ENCODE measurements at places on chromosomes 7 and 10.

GRCh38 chr10:68284062-68285001 lies 47.5 kb upstream of the HNRNPH3 start:
- no peak for DNase-seq

GRCh38 chr7:27897001-27897400 lies 157.0 kb downstream of the TAX1BP1 start:
- no peak for DNase-seq

DNA sequence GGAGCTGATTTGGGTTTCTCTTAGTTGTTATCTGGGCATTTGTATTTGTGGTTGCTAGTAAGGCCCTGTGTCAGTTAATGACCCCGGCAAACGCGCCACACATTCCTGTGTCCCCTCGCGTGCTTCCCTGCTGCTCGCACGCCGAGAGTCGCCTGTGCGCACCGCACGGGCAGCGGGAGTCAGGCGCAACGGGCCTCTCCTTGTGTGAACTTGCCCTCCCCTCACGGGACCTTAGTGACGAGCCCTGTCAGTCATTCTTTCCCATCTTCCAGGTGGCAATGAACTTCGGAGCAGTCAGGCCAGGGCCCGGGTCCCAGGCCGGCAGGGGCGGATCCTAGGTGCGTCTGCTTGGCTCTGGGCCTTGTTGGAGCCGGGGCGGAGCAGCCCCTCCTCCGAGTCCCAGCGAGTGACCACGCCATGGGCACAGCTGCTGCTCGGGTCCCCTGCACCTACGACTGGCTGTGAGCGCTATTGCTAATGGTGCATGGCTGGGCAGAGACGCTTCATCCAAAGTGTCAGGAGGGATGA lies 12.4 kb upstream of the PRKAR1B start:
- no peak for DNase-seq

DNA sequence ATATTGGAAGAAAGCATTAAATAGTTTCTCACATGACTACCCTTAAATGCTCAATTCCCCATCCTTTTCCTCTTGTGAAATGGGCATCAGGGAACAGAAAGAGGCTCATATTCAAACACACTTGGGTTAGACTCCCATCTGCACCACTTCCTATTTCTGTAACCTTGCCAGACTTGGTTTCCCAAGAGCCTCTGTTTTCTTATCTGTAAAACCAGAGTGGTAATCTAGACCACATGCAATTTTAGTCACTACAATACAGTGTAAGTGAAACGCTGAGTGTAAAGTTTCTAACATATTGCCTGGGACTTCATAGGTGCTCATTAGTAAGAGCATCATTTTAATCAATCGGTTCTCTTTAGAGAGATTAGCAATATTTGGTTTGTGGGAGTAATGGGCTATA lies 136.3 kb downstream of the SORCS1 start:
- DNase-seq = no peak

DNA sequence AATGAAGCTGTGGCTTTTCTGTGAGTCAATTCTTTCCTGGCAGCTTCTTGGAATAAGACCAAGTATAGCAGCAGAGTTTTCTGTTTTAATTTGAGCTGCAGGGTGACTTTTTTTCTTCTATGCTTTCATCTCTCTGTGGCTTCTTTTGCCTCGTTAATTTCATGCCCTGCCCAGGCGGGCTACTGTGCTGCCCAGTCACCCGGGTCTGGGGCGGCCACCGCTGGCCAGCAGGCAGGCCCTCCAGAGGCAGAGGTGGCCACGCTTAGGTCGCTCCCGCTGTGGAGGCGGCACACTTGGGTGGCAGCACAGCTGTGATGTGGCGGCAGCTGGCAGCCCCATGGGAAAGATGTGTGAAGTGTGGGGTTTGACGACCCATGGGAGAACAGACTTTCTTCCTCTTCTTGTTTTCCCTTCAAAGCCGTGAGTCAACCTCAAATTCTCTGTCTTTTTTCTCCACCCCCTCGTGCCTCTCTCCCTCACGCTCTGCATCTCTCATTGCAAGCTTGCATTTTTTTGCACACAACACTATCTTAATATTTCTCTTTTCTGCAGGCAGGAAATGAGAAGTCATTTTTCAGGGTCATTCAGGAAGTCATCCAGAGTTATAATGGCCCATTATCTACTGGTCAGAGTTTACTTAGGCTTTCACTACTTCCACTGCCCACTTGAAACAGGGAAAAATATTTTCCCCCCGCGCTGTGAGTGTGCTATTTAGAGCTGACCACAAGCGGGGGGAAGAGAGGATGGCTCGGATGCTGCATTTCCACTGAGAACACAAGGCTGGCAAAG lies 67.8 kb downstream of the EGFR start:
- no peak for DNase-seq

GRCh38 chr10:101776161-101776817 lies 375 bp upstream of the FGF8 start:
- DNase-seq = no peak

- DNase-seq = no peak
Measured at GRCh38 chr10:118974951-118975350, 54.6 kb upstream of the NANOS1 start.

- no peak for DNase-seq
Measured at GRCh38 chr10:15313843-15314242, 57.2 kb downstream of the FAM171A1 start.

DNA sequence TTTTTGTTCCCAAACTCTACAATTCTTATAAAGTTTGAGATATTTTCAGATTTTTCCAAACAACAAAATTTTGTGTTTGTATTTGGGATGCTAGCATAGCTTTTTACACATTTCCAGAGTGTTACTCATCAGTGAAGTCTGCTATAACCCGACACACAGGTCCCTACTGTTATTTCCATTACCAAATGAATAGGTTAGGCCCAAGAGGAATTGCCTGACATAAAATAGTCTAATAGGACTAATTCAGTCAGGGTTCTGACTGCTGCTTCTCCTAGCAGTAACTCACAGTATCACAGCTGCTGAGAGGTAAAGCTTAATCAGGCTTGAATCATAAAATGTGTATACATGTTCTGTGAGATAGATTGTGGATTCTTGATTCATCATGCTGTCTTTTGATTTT lies 49.1 kb upstream of the STRIP2 start:
- DNase-seq = no peak

GRCh38 chr10:4482659-4483058 lies 343.3 kb upstream of the AKR1E2 start:
- no peak for DNase-seq

DNA sequence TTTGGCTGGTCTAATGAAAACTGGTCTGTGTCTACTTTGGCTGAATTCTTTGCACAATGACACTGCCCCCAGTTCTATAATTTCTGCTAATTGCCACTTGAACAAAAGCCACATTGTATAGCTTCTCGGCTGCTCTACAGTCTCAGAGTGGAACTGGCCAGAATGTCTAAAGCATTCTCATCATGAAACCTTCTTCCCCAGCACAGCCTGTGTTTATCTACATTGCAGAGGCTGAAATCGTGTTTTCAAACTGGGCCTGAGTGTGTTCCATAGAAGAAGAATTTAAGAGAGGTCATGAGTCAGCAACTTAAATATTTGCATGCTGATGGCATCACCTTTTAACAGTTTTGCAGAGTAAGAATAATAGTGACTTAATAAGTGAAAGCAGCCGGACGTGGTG lies 177.2 kb downstream of the BUB3 start:
- no peak for DNase-seq

GRCh38 chr10:77297393-77297739 lies 340.2 kb downstream of the KCNMA1 start:
- no peak for DNase-seq

DNA sequence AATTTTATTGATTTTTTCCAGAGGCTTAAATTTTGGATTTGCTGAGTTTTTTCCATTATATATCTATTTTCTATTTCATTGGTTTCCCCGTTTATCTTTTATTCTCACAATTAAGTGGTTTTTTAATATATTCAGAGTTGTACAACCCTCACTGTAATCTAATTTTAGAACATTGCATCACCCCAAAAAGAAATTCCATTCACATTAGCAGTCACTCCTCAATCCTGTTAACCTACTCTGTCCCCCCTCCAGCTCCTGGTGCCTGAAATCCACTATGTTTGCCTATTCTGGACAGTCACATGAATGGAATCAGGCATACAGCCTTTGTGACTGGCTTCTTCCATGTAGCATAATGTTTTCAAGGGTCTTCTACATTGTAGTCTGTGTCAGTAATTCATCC lies 55.8 kb upstream of the ITGA8 start:
- DNase-seq = no peak

- no peak for DNase-seq
Measured at GRCh38 chr10:120095875-120096274, 203.3 kb downstream of the SEC23IP start.

Measured in cerebellar nuclear complex (tissue), 1 donor.